ENCODE measurements at places on chromosomes 6 and 20.

GRCh38 chr6:104862456-104862855 is 2.7 kb upstream of the HACE1 start:
- peak; percentile 40 for DNase-seq

GRCh38 chr20:50251992-50252511 is 61.4 kb downstream of the CEBPB start:
- peak; percentile 29 for DNase-seq

DNA sequence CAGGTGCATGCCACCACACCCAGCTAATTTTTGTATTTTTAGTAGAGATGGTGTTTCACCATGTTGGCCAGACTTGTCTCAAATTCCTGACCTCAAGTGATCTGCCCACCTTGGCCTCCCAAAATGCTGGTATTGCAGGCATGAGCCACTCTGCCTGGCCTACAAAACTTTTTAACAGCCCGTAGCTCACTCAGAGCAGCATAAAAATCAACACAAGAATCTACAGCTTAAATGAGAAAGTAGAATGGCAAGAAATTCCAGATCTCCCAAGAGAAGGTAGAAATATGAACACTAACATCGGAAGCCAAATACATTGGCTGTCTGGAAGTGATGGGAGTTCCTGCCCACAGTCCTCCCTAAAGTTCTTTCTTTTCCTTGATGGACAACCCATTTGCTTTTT is 43.7 kb downstream of the SCGN start:
- no peak for DNase-seq

DNA sequence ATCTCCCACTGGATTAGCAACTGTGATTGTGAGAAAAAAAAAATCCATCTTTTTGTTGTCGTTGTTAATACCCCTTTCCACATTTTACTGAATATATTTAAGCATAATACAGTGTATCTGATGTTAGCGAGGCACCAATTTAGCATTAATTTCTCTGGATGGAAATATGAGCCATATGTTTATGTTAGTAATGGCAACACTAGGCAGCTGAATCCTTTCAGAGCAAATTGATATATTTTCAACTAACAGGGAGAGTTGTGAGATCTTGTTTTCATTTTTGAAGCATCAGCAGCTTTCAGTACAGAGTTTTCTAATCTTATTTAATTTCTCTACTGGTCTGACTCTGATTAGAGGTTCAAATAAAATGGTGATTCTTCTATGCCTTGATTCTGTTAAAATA is 84.8 kb upstream of the HDAC2 start:
- no peak for DNase-seq

- peak; percentile 16 for DNase-seq
Measured at GRCh38 chr6:18595774-18596530, 208.8 kb downstream of the RNF144B start.

GRCh38 chr6:90819483-90819882 is 232.6 kb upstream of the MAP3K7 start:
- no peak for DNase-seq
